ENCODE measurements at places on chromosomes 1 and 21.

- DNase-seq, result no peak
Measured at GRCh38 chr1:31183927-31184554, 55.6 kb downstream of the NKAIN1 start.

GRCh38 chr1:5986018-5986417, 6.2 kb downstream of the NPHP4 start:
- no peak for DNase-seq

- DNase-seq, result no peak
Measured at GRCh38 chr1:196690582-196690981, 38.7 kb downstream of the CFH start.

DNA sequence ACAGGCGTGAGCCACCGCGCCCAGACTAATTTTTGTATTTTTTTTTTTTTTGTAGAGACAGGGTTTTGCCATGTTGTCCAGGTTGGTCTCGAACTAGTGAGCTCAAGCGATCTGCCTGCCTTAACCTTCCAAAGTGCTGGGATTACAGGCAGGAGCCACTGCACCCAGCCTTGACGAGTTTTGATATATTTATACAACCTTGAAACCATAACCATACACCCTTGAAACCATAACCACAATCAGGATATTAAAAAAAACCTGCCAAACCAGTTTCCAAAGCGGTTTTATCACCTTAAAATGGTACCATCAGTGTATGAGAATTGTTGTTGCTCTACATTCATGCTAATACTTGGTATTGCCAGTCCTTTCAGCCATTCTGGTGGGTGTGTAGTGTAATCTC, 3.7 kb upstream of the PHACTR4 start:
- no peak for DNase-seq

DNA sequence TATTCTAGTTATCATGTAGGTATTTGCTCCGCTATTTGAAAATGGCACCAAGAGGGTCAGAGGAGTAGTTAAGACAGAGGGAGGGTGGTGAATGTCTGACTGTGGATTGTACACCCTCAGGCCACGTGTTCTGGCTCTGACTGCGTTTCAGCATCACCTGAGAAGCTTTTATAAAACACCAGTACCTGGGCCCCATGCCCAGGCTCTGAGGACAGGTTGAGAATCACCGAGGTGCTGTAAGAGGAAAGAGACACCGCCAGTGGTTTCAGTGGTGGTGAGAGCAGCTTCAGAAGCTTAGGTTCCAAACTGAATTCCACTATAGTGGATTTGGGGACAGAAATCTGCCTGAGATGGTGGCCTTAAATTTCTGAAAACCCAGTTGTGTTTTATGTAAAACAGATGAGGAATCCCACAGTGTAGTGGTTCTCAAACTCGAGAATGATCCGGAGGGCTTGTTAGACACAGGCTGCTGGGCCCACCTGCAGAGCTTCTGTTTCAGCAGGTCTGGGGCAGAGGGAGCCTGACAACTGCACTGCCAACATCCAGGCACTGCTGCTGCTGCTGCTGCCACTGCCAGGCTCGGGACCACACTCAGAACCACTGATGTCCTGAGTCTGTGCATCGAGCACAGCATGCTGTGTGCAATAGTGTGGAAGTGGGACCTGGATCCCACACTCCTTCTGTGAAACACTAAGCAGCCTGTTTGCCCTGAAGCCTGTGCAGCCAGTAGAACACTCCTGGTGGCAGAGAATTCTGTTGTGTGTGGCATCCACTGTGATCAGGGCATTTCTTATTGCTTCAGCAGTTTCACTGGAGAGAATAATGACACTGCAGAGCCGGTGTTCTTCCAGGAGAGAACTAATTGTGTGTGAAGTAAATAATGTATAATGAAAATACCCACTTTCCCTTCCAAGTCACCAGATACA, 98.7 kb downstream of the SUSD4 start:
- no peak for DNase-seq

DNA sequence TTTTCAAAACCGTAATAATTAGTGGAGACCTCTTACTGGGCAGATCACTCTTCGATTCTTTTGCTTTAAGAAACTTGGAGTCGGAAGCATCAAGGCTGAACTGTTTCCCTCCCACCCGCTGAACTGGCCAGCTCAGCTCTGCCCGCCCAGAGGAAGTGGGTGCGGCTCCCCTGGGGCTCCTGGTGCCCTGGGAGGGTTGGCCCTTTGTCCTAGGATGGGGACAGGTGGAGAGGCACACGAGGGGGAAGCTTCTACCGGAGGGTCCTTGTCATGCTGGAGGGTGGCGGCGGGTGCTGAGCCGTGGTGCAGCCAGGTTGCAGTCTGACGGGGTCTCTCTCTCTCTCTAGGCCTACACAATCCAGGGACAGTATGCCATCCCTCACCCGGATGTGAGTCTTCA, 64.3 kb upstream of the COL6A1 start:
- DNase-seq, result no peak

DNA sequence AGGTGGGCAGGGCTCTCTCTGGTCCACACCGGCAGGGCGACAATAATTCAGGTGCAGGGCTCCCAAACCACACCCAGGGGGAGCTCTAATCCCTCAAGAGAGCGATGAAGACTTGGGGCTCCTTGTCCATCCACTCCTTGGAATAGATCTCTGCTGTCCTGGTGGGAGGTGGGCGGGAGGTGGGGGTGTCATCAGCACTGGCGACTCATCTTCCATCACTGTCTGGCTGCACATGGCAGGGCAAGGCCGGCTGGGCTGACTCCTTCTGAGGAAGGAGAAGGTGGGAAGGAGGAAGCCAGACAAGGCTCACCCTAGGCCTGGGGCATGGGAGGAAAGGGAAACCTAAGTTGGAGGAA, 29.3 kb downstream of the TNNT2 start:
- DNase-seq, result peak; percentile 9

GRCh38 chr1:165904948-165905347, 77.5 kb downstream of the UCK2 start:
- no peak for DNase-seq

DNA sequence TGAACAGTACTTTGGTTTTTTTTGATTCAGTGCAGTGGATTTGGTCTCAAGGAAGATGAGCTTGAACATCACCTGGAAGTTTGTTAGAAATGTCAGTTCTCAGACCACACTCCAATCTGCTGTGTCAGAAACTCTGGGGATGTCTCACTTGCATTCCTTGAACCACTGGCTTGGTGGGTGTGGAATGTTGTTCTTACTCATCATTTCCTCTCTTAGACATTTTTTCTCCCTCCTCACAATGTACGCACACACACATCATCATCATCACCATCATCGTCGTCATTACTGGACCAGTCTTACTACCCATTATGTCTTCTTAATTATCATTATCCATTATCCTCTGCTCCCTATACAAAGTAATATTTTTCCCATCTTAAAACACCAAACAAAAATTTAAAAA, 91.9 kb upstream of the KCNK2 start:
- no peak for DNase-seq

GRCh38 chr1:21099034-21099868, 77.4 kb downstream of the EIF4G3 start:
- DNase-seq, result no peak

- DNase-seq, result no peak
Measured at GRCh38 chr1:118151312-118151937, 33.6 kb downstream of the SPAG17 start.

DNA sequence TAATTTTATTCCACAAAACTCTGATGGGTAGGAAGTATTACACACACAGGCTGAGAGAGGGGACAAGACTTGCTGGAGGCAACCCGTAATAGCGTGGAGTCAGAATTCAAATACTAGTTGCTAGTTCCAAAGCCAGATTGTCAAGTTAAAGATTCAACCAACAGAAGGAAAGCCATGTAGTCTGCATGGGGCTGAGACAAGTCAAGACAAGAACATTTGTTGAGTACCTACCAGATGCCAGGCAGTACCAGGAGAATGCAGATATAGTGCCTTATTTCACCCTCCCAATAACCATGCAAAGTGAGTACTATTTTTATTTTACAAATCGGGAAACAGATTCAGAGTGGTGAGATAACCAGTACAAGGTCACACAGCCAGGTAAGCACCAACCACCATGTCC, 110.4 kb upstream of the SPATA6 start:
- no peak for DNase-seq

DNA sequence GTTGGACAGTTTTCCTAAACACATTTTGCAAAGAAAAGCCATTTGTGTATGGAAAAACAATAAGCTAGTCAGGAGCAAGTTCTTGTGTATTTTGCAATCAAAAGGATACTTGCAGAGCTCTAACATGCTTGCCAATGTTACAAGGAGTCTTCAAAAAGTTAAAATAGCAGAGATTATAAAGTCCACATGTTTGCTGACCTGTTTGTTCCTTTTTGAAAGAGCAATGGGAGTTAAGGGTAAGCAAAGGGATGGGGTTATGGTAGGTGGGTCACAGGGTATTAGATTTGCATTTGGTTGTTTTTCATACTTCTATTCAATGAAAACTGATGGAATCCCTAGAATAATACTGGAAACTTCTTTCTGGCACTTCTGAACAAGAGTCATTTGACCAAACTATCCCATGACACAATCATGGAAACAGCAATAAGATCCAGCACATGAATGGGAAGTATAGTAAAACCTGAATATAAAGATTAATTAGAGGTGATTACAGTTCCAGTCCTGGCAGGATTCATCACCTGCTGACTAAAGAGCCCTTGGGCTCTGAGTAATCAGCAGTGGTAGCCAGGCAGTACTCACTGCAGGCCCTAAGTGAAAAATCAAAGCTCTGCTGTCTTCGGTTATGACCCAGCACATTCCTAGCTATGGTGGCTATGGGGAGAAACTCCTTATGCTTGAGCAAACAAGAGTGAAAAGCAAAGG, 27.1 kb upstream of the ZC3H11B start:
- no peak for DNase-seq

DNA sequence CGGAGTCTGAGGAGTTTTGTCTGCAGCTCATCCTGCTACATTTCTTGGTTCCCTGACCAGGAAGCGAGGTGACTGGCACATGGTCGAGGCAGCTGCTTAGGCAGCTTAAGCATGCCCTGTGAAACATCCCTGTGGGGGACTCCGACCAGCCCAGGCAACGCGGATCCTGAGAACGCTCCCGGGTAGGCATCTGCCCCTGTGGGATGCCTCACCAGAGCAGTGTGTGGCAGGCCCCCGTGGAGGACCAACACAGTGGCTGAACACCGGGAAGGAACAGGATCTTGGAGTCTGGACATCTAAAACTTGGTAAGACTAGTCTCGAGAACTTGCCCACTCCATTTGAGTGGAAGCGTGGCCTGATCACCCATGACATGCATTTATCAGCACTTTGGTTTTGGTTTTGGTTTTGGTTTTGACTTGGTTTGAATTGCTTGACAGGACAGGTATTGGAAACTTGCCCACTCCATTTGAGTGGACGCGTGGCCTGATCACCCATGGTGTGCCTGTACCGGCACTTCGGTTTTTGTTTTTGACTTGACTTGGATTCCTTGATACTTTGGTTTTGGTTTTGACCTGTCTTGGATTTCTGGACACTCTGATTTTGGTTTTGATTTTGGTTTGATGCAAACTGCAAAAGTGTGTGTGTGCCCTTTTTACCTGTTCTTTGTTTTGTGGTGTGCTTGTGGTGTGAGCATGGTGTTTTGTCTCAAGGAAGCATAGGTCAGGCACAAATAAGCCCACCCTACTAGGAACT, 12.2 kb upstream of the NEK2 start:
- DNase-seq, result no peak

- no peak for DNase-seq
Measured at GRCh38 chr1:153612755-153613331, at the start of gene S100A16. TSS of gene S100A16 (minus strand) at chr1:153613137. CDS start at chr1:153608151, 4,986 bp downstream.

DNA sequence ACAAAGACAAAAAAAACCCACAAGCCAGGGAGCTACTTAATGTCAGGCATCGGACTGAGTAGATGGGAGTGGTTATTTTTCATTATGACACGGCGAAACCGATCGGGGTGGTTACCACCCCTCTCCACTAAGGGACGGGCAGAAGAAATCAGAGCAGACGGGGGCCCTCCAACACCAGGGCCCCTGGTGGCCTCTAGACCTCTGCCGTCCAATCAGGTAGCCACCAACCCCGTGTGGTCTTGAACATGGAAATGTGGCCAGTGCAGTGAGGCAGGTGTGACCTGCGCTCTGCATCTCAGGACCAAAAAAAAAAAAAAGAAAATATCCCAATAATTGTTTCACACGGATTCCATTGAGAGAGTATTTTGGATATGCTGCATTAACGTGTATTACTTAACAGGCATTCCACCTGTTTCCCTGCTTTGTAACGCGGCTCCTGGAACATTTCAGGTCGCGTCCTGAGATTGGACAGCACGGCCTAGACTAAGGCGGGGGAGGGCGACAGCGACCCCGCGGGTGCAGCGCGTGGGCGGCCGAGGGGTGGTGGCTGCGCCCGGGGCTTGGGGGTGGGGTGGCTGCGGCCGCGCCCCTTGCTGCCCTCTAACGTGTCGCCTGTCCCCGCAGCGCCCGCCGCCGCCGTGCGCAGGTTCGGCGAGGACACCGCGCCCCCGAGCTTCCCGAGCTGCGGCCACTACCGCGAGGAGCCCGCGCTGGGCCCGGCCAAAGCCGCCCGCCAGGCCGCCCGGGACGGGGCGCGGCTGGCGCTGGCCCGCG, 48.3 kb downstream of the SIM2 start:
- no peak for DNase-seq

DNA sequence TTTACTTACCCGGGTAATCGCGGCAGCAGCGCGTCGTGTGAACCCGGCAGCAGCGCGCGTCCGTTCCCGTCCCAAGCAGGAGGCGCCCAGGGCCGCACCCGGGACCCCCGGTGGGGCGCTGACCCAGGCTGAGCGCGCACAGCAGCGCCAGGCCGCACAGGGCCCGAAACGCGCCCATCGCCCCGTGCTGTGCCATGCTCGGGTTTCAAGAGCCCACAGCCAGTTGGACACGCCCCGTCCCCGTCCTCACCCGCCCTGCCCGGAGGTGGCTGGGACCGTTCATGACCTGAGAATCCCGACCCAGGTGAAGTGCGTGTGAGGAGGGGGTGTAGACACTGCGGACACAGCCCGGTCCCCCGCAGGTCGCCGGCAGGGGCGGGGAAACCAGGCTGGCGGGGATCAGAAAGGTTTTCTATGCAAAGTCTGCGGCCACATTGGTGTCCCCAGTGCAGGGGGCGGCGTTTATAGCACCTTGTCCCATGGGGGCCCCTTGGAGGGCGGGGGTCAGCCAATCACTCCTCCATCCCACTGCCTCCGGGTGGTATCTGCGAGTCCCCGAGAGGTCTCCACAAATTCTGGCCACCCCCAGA, at the start of gene TNFRSF18:
Gene TNFRSF18 (minus strand): TSS at position 217 of the 590 bp plus-strand sequence. CDS start 21 bp downstream, at position 196.
- DNase-seq, result no peak

DNA sequence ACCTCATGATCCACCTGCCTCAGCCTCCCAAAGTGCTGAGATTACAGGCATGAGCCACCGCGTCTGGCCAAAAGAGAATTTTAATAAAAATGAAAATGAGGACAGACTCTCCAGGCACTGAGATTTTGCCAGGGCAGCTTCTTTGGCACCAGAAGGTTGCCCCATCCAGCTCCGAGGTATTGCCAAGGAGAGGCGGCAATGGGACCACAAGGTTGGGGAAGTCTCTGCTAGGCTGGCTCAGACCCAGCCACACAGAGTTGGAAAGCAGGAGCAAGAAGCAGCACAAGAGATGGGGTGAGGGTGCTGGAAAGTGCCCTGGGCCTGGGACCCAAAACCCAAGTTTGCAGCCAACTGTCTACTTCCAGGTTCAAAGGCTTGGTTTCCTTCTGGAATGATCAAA, 200.9 kb downstream of the HHIPL2 start:
- no peak for DNase-seq

- DNase-seq, result no peak
Measured at GRCh38 chr1:12697397-12697796, 18.5 kb upstream of the AADACL3 start.

Data from stimulated activated CD8-positive, alpha-beta memory T cell treated with anti-CD3 and anti-CD28 coated beads, Interleukin-7, amount 100 ng/mL, for 48 hours (primary cell).